ENCODE measurements at places on chromosomes 5 and 9.

DNA sequence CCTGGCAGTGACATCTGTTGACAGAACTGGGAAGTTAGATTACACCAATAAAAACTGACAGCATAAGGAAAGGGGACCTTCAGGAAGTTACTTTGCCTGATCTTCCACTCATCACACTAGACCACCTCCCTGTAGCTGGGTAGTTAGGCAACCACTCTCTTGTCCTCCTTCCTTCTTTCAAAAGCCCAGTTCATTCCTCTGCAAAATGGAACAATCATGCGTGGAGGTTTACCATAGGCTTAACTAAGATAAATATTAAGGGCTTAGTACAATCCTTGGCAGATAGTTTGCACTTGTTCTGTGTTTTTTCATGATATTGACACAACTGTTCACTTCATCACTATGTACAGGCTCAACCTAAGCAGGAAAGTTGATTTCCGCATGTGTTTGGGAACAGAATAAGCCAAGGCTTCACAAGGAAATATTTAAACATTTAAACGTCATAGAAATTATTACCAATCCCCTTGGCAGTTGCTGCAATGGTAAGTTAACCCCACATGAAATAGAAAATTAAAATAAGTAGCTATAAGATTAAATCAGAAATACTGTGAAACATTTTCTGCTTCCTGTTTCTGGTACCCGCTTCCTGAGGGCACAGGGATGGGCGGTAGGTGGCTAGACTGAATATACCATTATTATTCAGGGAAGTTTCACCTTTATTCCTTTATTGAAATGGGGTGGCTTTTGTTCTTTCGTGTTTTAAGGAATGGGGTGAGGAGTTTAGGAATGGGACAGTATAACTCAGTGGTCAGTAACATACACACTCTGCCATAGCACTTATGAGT lies 9.9 kb upstream of the PTGER4 start:
- no peak for DNase-seq

DNA sequence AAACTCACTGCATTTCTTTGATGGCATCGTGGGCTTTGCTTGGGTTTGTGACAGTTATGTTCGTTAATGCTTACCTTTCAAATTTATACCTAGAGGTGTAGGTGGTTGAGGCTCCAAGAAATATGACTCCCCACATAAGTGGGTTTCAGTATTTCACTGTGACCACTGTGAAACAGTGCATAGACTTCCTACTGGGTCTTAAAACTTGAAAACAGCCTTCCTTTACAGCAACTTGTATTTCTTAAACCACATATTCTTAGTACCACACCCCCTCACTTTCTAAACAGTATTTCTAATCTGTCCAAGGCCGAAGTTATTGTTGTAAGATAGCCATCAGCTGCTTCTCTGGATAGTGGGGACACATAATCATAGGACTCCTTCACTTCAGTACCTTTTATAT lies 48.3 kb downstream of the TMEFF1 start:
- DNase-seq = no peak

- no peak for DNase-seq
Observed at GRCh38 chr5:8445139-8445538, 576.2 kb downstream of the MTRR start.

DNA sequence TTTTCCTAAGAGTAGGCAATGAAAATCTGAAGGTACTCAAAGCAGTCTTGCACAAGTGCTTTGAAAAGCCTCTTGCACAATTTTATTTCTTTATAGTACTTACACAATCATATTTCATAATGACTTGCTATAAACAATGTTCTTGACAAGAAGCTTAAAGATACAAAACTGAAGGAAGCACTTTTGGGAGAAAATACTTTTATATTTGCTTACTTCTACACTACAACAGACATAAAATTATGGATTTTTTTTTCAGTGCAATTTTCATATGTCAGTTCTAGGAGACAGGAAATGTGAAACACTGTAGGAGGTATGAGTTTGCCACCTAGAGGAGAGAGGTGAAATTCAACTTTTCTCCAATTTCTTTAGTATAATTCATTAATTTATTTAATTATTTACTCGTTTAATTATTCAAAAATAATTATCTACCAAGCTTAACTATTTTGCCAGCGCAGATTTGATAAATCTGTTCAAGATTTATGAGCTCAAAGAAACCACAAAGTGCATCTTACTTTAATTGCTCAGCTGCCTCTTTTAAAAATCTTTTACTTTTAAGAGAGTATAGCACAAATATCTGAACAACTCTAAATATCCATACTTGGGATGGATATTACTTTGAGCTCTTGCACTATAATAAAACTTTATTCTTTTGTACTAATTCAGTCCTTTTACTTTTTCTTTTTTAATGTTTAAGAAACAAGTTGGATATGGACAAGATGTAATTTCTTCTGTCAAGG lies 29.0 kb upstream of the CDKN2B start:
- DNase-seq = no peak

Data from HAP-1 (cell line).